ENCODE measurements at places on chromosomes 6 and 20.

GRCh38 chr20:8658103-8658502 is 410.8 kb upstream of the PLCB4 start:
- DNase-seq, result no peak

GRCh38 chr6:21451546-21452013 is 142.0 kb upstream of the SOX4 start:
- DNase-seq, result no peak

DNA sequence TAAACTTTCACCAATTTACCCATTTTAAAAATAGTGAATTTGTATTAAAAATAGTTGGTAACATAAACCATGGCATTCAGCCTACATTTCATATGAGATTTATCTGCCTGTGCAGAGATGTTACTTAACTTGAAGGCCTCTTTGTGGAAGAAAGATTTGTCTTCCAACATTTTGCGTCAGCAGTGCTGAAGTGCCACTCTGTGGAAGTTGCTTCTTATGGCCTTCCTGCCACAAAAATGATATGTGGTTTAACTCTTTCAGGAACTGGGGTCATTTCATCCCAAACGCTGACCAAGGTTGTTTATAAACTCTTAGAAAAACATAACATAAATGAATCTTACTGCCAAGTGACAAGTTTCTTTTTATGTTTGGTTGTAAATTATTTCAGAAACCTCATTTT is 246.8 kb downstream of the ARID1B start:
- no peak for DNase-seq

DNA sequence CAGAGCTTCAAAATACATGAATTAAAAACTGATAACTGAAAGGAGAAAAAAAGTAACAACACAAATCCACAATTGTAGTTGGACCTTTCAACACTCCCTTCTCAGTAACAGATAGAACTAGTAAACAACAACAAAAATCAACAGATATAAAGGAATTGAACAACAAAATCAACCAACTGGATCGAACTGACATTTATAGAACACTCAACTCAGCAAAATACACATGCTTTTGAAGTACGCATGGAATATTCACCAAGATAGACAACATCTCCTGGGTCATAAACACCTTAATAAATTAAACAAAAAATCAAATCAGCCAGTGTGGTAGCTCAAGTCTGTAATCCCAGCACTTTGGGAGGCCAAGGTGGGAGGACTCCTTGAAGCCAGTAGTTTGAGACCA is 63.3 kb downstream of the ILRUN start:
- no peak for DNase-seq

DNA sequence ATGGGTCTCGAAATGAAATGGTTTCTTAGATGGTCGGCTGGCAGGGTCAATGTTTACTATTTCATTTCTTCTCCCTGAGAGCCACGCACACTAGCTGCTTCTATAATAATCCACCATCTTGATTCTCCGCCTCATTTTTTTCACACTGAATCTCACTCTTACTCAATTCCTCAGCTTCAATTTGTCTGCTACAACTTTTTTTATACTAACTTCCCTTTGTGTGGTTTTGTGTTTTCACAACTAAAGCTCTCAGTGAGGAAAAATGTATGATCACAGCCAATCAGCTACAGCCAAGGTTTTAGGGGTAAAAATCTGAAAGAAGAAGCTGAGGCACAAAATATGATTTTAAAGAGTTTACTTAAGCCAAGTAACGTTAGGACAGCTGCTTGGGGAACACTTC is 1309.4 kb downstream of the EPHA7 start:
- no peak for DNase-seq

- DNase-seq, result no peak
Measured at GRCh38 chr20:61535956-61536355, 283.9 kb downstream of the CDH4 start.

DNA sequence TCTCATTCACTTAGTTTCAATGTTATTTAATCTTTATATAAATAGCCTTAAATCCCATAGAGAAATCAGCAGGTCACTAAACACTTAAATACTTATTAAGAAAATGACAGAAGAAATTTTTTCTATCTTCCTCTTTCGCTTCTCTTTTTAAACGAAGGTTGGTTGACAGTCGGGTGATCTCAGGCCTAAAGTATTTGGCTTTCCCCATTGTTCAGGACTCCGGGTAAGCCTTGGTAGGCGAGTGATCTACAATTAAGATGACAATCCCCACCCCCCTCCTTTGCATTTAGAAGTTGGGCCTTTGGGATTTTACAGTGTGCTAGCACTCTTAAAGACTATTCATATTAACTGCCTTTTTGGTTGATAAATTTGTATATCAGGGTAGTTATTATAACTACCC is 19.7 kb upstream of the UTRN start:
- no peak for DNase-seq

- no peak for DNase-seq
Measured at GRCh38 chr20:2820084-2820895, 4.1 kb downstream of the TMEM239 start.

- DNase-seq, result no peak
Measured at GRCh38 chr6:11921017-11921438, 91.1 kb upstream of the HIVEP1 start.

DNA sequence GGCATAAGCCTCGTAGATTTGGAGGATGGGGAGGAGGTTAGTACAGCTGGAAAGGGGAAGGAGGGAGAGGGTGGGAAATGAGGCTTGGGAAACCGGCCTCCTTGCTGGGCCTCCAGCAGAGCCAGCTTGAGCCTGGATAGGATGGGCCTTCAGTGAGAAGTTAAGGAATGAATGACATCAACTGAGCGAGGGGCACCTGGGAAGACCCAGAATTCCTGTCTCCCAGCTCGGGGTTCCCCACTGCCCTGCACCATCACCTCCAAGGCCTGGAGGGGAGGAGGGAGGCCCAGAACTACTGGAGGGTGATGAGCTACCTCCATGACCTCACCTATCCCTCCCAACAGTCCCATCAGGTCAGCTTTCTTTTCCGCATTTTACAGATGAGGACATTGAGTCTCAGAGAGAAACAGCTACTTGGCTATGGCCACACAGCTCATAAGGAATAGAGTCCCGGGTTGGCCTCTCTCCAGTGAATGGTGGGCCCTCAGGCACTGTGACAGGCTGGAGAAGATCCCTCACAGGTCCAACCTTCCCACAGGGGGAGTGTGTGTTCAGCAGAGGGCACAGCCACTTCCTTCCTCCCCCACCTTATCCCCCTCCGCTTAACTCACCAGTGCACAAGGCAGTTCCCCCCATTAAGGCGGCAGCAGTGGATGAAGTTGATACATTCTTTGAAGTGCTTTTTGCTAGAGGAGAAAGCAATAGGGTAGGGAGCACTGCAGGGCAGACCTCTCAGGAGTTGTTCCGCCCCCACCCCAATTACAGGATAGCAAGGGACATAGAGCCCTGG is 6.8 kb downstream of the DUSP15 start:
- no peak for DNase-seq
